Inflammatory macrophage treated with lipopolysaccharide for 1 hour (primary cell): ENCODE measurements at places on chromosomes 11 and 22.

DNA sequence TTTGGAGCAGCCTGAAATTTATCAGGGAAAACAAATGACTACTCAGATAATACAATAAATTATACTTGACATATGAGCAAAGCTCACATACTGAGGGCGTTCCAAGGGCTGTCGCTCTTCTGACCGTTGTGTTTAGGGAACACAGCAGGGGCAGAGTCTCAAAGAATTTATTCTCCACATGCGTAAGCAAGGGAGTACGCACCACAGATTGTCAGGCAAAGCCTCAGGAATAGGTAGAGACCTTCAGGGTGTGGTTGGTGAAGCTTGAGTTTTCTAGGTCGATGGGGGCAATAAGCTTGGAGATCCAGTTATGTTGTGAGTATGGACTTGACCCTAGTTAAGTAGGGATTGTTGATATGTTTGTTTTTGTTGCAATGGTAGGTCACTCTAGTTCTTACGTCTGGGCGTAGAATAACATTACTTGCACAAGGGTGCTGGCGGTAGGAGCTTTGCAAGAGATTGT, 830 bp downstream of the ACAT1 start:
- no peak for DNase-seq

DNA sequence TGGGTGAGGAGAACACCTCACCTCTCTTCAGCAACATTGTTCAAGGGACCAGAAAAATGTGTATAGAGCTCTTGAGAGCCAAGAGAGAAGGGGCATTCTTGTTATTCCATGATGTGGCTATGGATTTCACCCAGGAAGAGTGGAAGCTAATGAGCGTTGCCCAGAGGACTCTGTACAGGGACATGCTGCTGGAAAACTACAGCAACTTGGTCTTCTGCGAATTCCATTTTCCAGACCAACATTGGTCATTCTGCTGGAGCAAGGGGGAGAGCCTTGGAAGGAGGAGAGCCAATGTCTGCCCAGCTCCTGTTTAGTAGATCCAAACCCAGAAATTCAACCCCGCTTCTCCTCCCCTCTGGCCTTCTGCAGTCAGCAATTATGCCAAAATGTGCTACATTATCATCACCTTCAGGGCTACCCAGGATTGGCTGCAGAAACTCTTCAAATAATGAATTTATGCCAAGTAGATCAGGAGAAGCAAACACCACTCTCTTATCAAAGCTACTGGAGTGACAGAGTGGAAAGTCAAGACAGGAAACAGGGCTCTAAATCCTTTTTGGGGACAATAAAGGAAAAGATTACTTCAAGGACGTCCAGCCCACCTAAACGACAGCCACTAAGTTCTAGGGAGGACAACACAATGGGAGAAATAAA, 707.5 kb upstream of the LUZP2 start:
- no peak for DNase-seq

DNA sequence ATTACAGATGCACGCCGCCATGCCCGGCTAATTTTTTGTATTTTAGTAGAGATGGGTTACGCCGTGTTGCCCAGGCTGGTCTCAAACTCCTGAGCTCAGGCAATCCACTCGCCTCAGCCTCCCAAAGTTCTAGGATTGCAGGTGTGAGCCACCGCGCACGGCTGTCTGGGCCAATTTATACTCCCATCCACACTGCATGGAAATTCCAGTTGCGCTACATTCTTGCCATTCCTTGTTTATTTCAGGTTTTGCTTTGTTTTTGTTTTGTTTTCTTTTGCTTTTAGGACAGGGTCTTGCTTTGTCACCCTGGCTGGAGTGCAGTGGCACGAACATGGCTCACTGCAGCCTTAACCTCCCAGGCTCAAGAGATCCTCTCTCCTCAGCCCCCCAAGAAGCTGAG, 11.0 kb upstream of the CAPRIN1 start:
- DNase-seq, result no peak

DNA sequence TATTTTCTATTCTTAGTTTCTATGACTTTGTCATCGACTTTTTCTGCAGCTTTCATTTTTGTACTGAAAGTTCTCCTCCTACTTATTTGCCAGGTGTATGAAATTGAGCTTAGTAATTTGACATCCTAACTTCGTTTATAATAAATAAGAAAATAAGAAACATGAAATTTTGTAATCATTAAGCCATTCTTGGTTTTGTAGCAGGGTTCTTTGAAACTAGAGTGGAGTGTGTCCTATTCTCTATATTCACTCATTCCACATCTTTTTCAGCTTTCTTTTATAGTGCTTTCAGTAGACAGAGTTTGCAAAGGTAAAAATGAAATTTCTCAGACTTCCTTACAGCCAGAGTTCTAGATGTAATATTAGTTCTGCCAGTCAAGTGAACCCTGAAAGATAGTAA, 47.8 kb downstream of the FANCF start:
- no peak for DNase-seq

GRCh38 chr11:129209891-129210830, 18.0 kb upstream of the ARHGAP32 start:
- DNase-seq, result no peak

DNA sequence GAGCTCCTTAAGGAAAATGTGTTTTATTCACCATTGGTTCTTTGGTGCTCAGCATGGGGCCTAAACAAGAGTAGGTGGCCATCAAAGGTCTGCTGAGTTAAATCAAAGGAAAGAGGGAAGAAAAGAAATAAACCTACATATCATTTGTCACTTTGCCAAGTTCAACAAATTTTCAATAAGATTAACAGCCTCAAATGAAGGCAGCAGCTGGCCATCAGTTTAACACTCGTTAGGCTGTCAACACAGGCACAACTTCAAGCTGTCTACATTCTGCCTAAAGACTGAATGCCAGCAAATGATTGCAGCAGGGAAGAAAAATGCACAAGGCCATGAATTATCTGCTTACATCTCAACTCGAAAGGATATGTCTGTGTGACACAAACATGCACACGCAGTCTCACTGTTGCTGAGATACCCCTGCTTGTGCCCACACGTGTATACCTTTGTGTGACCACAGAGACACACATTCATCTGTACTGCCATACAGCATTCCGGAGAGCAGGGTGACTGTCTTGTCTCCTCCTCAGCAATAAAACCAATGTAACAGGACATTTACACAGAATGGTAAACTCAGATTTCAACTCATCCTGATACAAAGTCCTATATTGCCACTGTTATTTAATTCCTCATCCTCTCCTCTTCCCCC, 40.1 kb downstream of the TRIM66 start:
- DNase-seq, result no peak
